MM.1S (cell line): ENCODE measurements at places on chromosomes 7 and 10.

DNA sequence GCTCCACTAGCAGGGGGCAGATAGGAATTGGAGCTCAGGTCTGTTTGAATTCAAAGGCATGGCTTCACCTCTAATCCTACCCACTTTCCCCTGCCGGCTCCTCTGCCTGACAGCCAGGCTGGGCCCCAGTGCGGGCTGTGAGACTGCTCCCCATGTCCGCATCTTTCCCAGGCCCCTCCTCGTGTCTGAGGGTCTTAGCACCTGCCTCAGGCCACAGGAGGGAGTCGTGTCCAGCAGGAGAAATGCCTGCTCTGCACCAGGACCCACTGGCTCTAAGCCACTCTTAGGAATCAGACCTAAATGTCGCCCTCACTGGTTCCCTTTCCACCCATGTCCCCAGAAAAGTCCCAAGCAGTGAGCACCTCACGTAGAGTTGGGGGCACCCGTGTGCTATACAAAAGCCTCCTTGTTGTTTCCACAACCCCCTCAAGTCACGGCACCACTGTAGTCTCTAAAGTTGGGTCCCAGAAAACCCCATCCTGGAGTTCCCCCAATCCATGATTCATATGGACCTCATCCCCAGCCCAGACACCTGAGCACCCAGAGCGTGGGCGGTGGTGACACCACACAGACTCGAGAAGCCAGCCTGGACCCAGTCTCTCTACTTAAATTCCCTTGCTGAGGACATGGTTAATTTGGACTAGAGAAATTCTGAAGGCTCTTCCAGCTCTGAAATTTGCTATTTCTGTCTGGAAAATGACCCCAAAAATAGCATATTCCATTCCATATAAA, 466.4 kb upstream of the ZMIZ1 start:
- H3K4me1 ChIP-seq, result peaks cover 16% of the 10 kb centered on the region
- no peak overlapping the region for H3K27ac ChIP-seq
- H3K27me3 ChIP-seq, result no peaks in the 10 kb centered on the region
- H3K4me3 ChIP-seq, result no peak overlapping the region

DNA sequence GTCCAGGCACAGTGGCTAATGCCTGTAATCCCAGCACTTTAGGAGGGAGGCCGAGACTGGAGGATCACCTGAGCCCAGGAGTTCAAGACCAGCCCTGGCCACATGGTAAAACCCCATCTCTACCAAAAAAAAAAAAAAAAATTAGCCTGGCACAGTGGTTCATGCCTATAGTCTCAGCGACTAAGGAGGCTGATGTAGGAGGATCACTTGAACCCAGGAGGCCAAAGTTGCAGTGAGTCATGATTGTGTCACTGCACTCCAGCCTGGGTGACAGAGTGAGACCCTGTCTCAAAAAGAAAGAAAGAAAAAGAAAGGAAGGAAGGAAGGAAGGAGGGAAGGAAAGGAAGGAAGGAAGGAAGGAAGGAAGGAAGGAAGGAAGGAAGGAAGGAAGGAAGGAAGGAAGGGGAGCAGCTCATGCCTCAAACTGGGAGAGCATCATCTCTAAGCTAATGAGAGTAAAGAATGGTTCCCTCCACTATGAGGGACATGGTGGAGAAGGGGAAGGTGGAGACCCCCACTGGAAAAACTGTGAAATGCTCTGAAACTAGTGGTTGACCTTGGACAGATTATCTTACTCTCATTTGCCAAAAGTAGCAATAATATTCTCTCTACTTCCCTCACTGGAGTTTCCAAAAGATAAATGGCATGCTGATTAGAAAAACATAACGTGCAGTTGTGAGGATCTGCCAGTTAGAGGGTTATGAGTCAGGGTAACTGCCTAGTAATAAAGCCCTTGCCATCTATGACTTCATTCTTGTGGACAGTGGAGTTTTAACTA, 16.8 kb downstream of the GIMAP5 start:
- H3K4me3 ChIP-seq, result no peak overlapping the region
- no peaks in the 10 kb centered on the region for H3K27me3 ChIP-seq
- H3K36me3 ChIP-seq, result no peaks in the 10 kb centered on the region
- DNase-seq, result peak; percentile 25

GRCh38 chr7:151410405-151411390, 860 bp upstream of the WDR86 start:
- no peak for DNase-seq
- H3K36me3 ChIP-seq, result no peaks in the 10 kb centered on the region
- H3K27ac ChIP-seq, result no peak overlapping the region
- no peaks in the 10 kb centered on the region for H3K4me1 ChIP-seq

GRCh38 chr7:152464312-152465118, 28.7 kb upstream of the KMT2C start:
- no peaks in the 10 kb centered on the region for H3K36me3 ChIP-seq
- H3K27me3 ChIP-seq, result no peaks in the 10 kb centered on the region
- H3K4me1 ChIP-seq, result no peaks in the 10 kb centered on the region
- DNase-seq, result peak; percentile 75
- H3K4me3 ChIP-seq, result peak overlapping the region; percentile 87

GRCh38 chr7:73343671-73344380, 15.9 kb downstream of the FKBP6 start:
- no peaks in the 10 kb centered on the region for H3K36me3 ChIP-seq
- H3K4me1 ChIP-seq, result peaks cover 6% of the 10 kb centered on the region; the same call in 1 of the 2 replicates
- no peak overlapping the region for H3K4me3 ChIP-seq
- H3K27me3 ChIP-seq, result no peaks in the 10 kb centered on the region
- H3K27ac ChIP-seq, result no peak overlapping the region

DNA sequence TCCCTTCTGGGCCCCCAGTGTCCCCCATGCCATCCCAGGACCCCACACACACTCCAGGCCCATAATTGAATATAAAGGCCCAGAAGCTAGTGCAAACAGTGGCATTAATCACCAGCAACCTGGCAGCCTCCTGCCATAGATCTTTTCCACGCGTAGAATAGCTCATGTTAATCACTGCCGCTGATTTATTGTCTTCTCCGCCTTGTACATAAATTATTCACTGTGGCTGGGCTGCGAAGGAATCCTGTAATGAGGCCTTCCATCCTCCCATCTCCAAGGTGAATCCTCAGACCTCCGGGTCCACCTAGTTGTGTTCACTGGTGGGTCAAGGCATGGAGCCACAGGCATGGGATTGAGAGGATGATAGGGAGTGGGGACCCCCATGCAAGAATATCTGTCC, 33.2 kb downstream of the KAZALD1 start:
- H3K27ac ChIP-seq, result no peak overlapping the region
- no peaks in the 10 kb centered on the region for H3K36me3 ChIP-seq
- H3K27me3 ChIP-seq, result peaks cover 59% of the 10 kb centered on the region
- H3K4me1 ChIP-seq, result no peaks in the 10 kb centered on the region
- H3K4me3 ChIP-seq, result no peak overlapping the region
- no peak for DNase-seq

DNA sequence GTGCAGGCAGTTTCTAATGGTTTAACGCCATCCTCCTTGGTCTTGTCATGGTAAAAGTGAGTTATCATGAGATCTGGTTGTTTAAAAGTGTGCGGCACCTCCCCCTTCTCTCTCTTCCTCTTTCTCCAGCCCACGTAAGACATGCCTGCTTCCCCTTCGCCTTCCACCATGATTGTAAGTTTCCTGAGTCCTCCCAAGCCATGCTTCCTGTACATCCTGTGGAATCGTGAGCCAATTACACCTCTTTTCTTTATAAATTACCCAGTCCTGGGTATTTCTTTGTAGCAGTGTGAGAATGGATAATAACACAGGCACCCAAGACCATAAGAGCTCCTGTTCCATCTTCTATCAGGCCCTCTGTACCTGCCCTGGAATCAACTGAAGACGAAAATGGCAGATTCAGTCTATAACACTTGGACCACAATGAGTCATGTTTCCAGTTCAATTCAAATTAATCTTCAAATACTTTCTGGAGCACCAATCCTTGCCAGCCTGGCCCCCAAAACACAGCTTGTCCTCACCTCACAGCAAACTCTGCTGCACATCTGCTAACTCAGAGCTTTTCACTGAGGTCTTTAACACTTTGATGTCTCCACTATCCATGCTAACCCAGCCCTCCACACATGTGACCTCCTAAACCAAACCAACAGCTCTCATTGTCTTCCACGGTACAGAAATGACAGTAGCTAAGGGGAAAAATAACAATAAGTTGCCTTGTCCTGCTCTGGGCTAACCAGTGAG, 73.2 kb downstream of the SFMBT2 start:
- no peak for DNase-seq
- H3K27ac ChIP-seq, result no peak overlapping the region
- H3K27me3 ChIP-seq, result no peaks in the 10 kb centered on the region

DNA sequence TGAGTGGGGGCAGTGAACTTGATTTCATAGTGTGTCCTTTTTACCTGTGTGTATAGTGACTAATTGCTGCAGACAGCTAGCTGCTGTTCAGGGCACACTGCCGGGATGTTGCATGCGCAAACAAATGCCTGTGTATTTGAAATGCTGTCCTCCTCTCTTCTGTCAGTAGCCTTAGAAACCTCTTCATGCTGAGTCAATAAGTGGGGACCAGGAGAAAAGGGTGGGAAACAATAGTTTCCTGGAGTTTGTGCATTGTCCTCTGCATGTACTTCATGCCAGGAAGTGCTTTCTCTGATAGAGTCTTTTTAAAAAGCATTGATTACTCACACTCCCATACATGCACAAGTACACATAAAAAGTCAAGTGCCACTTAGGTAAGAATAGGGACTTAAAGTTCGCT, 1183.7 kb upstream of the CELF2 start:
- no peak overlapping the region for H3K4me3 ChIP-seq
- DNase-seq, result no peak
- H3K27ac ChIP-seq, result no peak overlapping the region
- H3K27me3 ChIP-seq, result no peaks in the 10 kb centered on the region
- no peaks in the 10 kb centered on the region for H3K4me1 ChIP-seq
- no peaks in the 10 kb centered on the region for H3K36me3 ChIP-seq

DNA sequence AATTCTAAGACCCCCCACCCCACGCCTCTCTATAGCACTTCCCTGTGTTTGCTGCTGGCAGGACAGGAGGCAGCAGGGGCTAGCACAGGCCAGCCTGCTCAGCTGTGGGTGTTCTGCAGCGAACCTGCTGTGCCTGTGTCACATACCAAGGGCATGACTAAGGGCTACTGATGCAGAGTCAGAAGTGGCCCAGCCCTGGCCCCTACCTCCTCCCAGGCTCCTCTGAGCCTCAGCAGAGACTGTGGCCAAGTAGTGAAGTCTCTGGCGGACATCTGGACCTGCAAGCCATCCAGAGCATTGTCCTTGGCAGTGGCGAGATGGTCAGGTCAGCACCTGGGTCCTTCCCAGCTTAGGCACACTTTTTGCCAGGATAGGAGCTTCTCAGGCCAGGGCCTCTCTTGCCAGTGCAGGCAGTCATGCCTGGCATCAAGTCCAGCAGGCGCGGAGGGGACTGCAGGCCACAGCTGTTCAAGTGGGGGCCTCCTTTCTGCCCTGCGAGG, 116.3 kb upstream of the RET start:
- no peaks in the 10 kb centered on the region for H3K27me3 ChIP-seq
- DNase-seq, result no peak
- H3K4me3 ChIP-seq, result no peak overlapping the region
- H3K36me3 ChIP-seq, result no peaks in the 10 kb centered on the region

DNA sequence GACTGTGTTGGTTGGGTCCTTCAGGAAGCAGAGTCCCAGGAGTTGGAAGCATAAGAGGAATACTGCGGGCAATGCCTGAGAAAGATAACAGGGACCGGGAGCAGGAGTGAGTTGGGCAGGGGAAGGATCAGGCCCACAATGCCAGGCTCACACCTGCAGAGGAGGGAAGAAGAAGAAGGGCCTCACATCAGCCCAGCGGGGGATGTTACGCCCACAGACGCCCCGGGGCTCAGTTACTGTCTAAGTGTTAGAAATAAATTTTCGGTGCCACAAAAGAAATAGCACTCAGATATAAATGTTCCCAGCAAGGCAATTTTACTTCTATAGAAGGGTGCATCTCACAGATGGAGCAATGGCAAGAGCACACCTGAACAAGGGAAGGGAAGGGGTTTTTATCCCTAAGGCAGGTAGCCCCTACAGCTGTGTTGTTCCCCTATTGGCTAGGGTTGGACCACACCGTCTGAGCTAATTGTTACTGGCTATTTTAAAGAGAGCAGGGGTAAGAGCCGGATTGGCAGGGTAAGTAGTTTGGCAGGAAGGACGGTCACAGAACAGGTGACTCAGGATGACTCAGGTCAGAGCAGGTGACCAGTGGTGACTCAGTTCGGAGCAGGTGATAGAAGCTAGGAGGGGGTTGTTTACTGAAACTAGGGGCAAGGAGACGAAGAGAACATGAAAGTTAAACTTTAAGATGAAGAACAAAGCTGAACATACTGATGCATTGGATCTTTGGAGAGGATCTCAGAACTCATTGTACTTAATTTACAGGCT, at the start of gene NOS3:
Gene NOS3, plus strand, starts transcription at position 602 of the 771 bp plus-strand sequence. CDS start 2,787 bp downstream, outside the sequence.
- no peaks in the 10 kb centered on the region for H3K36me3 ChIP-seq
- H3K4me1 ChIP-seq, result no peaks in the 10 kb centered on the region
- H3K27ac ChIP-seq, result no peak within 1 kb of the TSS
- no peak for DNase-seq

DNA sequence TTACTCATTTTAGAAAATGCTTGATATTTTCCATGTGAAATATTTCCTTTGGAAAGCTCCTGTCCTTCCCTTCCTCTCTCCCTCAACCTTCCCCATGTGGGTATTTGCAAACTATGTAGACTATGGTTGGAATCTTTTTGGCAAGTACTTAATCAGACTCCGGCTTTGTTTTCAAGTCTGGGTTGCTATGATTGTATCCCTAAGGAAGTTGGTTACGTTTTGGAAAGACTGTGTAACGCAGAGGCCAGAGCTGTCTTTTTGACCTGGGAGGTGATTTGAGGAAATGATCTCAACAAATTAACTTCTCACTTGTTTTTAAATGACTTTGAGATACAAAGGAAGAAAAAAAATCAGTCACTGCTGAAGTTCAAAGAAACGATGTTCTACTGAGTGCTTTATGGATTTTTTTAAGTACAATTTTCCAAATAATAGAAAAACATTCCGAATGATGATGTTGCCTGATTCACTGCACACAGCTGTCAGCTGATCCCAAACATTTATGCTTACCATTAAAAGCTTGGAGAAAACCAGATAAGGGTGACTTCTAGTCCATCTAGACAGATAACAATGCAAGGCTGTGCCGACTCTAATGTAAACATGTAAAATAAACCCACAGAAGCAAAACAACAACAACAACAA, 145.5 kb upstream of the CELF2 start:
- H3K4me3 ChIP-seq, result no peak overlapping the region
- no peaks in the 10 kb centered on the region for H3K27me3 ChIP-seq
- no peaks in the 10 kb centered on the region for H3K36me3 ChIP-seq

- no peaks in the 10 kb centered on the region for H3K27me3 ChIP-seq
- H3K4me1 ChIP-seq, result no peaks in the 10 kb centered on the region
- peak; percentile 46 for DNase-seq
- peak overlapping the region; percentile 69 for H3K4me3 ChIP-seq
- H3K27ac ChIP-seq, result no peak overlapping the region
- no peaks in the 10 kb centered on the region for H3K36me3 ChIP-seq
Observed at GRCh38 chr7:105691680-105692564, 110.6 kb upstream of the EFCAB10 start.

- H3K4me3 ChIP-seq, result no peak overlapping the region
- no peak overlapping the region for H3K27ac ChIP-seq
- no peak for DNase-seq
Observed at GRCh38 chr7:33685981-33686683, 219.2 kb upstream of the BMPER start.
